ENCODE measurements at places on chromosomes 3 and 15.

DNA sequence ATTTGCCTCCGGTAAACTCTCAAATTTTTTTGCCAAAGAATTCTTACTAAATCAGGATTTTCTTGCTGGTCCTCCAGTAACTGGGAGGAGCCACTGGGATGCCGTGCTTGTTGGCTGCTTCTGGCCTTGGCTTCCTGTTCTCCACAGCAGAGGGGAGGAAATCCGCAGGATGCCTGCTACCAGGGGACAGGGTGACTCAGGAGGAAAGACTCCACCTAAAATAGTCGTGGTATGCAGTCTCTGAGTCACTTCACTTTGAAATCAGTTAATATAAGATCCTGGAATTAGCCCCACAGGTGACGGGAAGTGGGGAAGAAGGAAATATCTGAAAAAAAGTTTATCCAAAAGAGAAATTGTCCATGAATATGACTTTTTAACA is 6.5 kb upstream of the TM4SF18 start:
- DNase-seq, result no peak

GRCh38 chr3:64900617-64901521 is 213.1 kb upstream of the ADAMTS9 start:
- no peak for DNase-seq

GRCh38 chr3:117306299-117306698 is 596.7 kb downstream of the TUSC7 start:
- no peak for DNase-seq

DNA sequence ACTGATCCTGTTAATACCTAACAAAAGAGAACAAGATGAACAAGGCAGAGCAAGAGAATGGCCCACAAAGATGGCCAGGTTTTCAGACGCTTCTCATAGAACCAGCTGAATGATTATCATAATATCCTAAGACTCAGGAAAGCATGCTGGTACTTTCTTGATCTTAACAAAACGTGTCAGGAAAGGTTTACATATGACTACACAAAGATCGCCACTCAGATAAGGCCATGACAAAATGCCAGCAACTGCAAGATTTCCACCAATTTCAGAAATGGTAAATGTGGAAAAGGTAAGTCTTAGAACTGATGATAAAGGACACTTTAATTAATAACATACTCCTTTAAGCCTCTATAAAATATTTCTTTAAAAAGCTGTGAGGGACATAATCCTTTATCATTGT is 108.8 kb downstream of the DLG1 start:
- DNase-seq, result no peak

DNA sequence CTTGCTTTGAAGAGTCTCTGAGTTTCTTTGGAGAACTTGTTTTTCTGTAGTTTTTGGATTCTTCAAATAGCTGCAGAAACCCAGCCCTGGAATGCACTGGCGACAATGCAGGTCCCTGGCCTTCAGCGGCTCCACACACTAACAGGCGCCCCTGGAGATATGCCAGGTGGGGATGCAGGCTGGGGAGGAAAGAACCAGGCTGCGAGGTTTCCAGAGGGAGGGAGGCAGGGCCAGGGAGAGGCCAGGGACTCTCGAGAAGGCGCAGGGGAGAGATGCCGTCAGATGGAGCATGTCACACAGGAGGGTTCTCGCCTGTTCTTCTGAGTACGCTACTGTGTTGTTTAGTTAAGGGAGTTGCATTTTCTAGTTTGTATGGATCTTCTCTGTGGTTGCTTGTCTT is 283.1 kb downstream of the GABRG3 start:
- DNase-seq, result no peak

DNA sequence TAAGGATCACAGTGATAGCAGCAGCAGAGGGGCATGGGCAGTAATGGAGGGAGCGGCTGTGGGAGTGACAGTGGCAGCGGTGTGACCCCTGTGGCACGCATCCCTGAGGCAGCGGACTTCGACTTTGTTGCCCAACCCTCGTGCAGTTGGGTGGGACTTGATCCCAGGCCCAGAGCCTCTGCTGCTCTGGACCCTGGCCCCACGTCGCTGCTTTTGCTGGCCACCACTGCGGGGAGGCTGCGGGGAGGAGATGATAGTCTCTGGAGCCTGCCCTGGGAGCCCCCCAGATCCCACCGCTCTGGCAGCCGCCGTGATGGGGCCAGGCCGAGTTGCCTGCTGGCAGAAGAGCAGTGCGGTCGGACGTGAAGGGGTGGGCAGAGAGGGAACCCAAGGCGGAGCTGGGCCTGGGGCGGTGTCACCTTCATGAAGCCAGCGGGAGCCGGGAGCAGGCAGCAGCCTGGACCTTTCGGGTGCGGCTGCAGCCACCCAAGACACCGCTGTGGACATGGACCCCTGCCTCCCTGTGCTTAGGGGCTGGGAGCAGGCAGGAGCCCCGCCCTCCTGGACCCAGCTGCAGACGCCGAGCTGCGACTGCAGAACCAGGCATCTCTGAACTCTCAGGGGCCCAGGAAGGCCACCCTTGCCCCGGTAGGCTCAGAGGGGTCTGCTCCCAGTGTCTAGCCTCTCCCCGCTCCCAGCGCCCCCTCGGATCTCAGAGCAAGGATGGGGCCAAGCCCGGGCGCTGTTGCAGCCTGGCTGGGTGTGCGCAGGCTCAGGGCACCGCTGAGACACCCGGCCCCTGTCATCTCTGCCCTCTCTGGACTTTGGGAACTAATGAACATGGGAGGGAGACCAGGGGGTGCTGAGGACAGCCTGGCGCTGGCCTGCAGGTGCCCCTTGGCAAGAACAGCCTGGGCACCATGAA is 38.3 kb downstream of the COMMD2 start:
- DNase-seq, result no peak

DNA sequence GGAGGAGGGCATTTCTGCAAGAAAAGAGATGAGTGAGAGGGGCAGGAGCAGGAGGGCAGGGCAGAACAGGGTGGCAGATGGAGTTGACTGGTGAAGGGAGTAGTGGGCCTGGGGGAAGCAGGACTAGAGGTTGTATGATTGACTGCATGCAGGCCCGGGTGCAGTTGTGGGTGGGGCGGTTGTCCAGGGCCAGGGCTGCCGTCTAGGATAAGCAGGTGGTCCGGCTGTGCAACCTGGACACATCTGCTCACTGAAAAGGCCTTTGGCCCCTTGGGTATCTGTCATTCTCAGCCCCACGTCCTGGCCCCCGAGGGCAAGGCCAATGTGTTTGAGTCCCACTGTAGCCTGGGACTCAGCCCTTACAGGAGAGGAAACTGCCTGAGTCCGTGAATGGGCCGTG is 25.4 kb downstream of the ALS2CL start:
- no peak for DNase-seq

DNA sequence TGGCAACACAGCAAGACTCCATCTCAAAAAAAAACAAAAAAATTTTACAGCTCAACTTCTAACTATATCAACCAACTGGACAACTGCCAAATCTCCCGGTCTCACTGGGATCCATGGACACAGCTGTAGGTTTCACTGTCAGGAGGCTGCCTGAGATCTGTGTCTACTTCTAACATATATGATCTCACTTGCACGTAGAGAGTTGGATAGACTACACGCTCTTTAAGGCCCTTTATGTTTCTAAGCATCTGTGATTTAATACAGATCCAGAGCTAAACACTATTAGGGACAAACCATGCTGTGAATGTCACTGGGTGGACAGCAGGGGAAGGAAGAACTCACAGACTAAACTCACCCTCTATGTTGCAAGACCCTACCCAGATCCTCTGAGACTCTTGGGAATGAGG is 13.0 kb upstream of the APOD start:
- no peak for DNase-seq

DNA sequence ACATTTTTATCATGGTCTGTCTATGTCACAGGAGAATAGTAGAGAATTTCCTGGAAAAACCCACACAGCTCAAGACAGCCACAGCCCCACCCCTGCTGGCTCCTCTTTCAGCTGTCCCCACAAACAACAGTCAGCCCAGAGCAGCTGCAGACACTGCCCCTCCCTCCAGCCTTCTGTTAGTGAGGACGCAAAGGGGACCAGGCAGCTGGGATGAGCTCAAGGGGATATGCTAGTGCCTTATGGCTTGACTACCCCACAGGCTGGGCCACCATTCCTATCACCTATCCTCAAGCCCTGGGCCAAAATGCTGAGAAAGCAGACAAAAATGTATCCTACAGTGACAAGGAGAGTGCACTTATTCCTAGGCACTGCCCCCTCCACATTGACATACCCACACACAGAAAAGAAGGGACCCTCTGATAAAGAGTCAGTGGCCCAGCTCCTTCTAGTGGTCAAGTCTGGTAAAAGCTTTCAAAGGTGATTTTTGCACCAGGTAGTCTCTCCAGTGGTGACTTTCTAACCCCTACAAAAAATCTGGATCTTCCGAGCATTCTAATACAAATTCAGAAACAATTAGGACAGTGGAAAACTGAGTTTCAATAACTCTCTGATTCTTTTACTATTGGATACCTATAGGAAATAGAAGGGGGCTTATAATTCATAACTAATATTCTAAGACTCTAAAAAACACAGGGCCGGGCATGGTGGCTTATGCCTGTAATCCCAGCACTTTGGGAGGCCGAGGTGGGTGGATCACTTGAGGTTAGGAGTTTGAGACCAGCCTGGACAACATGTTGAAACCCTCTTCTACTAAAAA is 3.0 kb upstream of the MAP1A start:
- peak; percentile 7 for DNase-seq

DNA sequence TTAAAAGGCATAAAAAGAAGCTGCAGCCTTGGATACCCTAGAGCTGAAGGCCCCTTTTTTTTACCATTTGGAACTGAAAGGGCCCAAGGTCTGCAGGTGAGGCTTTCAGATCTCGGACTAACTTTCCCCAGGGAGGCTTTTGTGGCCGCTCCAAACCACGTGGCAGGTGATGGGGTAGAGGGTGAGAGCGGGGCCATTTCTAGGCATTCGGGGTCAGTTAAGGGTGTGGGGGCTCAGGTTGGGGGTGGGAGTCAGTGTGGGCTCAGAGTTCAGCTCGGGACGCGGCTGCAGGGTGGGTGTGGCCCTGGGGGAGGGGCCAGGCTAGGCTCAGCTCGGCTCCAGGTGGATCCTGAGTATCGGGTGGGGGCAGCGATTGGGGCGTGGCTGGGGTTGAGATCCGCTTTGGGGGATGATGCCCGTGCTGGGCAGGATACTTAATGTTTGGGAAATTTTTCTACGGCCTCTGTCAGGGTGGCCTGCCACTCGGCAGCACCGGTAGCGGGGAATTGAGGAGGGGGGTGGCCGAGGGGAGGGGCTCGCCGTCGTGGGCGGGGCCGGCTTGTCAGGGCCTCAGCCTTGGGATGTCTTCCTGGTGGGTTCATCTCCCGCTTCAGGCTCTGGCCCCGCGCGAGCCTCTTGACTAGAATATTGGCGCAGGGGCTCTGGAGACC is 2.5 kb downstream of the KLF13 start:
- DNase-seq, result no peak

DNA sequence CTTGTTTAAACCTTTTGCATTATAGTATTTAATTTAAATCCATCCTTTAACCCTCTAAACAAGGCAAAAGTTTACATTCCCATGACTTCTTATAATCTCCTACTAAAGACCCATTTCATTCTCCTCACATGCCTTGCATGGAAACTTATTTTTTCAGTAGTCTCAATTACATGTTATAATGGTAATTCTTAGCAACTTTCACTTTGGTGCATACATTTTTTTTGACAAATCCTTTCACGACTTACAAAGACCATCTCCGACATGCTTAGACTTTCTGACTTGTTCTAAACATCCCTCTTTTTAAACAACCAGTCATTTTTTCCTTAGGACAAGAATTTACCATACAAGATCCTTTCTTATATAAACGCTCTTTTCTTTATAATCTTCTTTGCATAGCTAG is 615.4 kb upstream of the GBE1 start:
- no peak for DNase-seq

DNA sequence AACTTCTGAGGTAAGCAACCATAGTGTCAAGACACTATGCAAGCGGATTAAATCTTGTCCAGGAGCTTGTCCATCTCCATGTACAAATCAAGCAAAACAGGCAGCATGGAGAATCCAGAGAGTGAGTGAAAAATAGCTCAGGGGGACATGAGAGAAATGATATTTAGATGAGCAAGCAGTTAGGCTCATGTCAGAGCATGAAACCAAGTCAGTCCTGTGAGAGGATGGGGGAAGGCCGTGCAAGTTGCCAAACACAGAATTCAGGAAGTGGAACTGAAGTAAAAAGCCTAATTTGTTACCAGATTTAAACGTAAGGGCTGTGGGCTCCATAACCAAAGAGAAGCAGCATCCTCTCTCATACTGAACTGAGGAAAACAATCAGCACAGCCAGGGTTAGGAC is 995.9 kb downstream of the MCTP2 start:
- no peak for DNase-seq
